ENCODE measurements at places on chromosomes 5 and 9. TPM values are rescaled to one million over a fixed set of nuclear protein-coding genes. Genes with fewer than 3 reads are reported as not detected.

Gene HTR1A
- not detected for total RNA-seq

Gene CSF2
- 0.13 TPM for total RNA-seq

Gene G3BP1
- 159 TPM for total RNA-seq

Gene ELAVL2
- total RNA-seq = 0.25 TPM

Gene HTR4
- total RNA-seq = not detected

Gene KLHL3
- total RNA-seq = 50.4 TPM

Gene GALNT12
- 0.38 TPM for total RNA-seq

Gene PCDHGC5
- total RNA-seq = 0.51 TPM

Gene F12
- 0.89 TPM for total RNA-seq

Gene CCDC192
- total RNA-seq = not detected

Gene ALDOB
- 0.13 TPM for total RNA-seq

Gene SLC1A3
- not detected for total RNA-seq

Gene CTNND2
- total RNA-seq = not detected

Gene PDZD2
- total RNA-seq = 1.2 TPM

Gene FAM78A
- 3.3 TPM for total RNA-seq

Gene DNAH5
- total RNA-seq = 0.13 TPM

Gene SYK
- total RNA-seq = 0.13 TPM

Gene CCL21
- 1.8 TPM for total RNA-seq

Gene CCL19
- total RNA-seq = not detected

Gene PCDHGB7
- total RNA-seq = 8.2 TPM

Gene GFM2
- total RNA-seq = 29.4 TPM

Gene CRHBP
- total RNA-seq = not detected

Gene FOXD1
- 0.13 TPM for total RNA-seq

Gene ADAMTS19
- not detected for total RNA-seq

Gene NR4A3
- under 0.01 TPM for total RNA-seq

Gene SLC6A19
- not detected for total RNA-seq

Gene EPB41L4B
- total RNA-seq = 0.51 TPM

Gene PCDHA1
- not detected for total RNA-seq

Gene SPAG8
- not detected for total RNA-seq

Gene ZSWIM6
- total RNA-seq = 8.3 TPM

Gene LHX3
- not detected for total RNA-seq

Gene MARCHF11
- not detected for total RNA-seq

Gene IFNB1
- total RNA-seq = not detected

Gene IL17B
- total RNA-seq = not detected

Gene TICAM2
- total RNA-seq = 0.25 TPM

Gene ZNF454
- total RNA-seq = 0.26 TPM

Gene EMB
- under 0.01 TPM for total RNA-seq

Gene FLT4
- total RNA-seq = 236 TPM

Gene OLFML2A
- 2.3 TPM for total RNA-seq

Gene OGN
- not detected for total RNA-seq

Gene PCDHA10
- 0.13 TPM for total RNA-seq

Gene SLC4A9
- not detected for total RNA-seq

Gene DEPDC1B
- 4.4 TPM for total RNA-seq

Gene EFNA5
- 101 TPM for total RNA-seq

Gene DDX4
- total RNA-seq = not detected

Gene NUTM2F
- not detected for total RNA-seq

Gene DAB2
- total RNA-seq = 222 TPM

Gene TRIP13
- 19.4 TPM for total RNA-seq

Gene GTF2H2C
- total RNA-seq = 25.3 TPM

Gene STKLD1
- total RNA-seq = 0.26 TPM

Gene PCDHB14
- total RNA-seq = 0.51 TPM

Gene FOXD4L5
- total RNA-seq = under 0.01 TPM

Gene ZDHHC11
- total RNA-seq = 0.26 TPM

Gene FOXD4
- 0.13 TPM for total RNA-seq

Gene TAS2R1
- total RNA-seq = not detected
